GOT3 (cell line): ENCODE measurements at places on chromosomes 13 and 19.

DNA sequence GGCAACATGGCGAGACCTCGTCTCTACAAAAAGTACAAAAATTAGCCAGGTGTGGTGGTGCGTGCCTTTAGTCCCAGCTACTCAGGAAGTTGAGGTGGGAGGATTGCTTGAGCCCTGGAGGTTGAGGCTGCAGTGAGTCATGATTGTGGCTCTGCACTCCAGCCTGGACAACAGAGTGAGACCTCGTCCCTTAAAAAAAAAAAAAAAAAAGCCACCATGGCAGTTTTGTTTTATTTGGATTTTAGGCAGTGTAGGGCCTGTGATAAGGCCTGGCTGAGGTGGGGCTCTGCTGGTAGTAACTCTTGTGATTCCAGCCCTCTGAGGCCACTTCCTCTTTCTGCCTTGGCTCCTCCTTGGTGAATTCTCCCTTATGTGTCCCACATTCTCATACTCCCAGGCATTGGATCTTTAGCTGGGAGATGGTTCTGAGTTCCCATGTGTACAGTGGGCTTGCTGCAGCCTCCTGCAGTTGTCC is 39.2 kb downstream of the GATAD2A start:
- DNase-seq, result no peak

DNA sequence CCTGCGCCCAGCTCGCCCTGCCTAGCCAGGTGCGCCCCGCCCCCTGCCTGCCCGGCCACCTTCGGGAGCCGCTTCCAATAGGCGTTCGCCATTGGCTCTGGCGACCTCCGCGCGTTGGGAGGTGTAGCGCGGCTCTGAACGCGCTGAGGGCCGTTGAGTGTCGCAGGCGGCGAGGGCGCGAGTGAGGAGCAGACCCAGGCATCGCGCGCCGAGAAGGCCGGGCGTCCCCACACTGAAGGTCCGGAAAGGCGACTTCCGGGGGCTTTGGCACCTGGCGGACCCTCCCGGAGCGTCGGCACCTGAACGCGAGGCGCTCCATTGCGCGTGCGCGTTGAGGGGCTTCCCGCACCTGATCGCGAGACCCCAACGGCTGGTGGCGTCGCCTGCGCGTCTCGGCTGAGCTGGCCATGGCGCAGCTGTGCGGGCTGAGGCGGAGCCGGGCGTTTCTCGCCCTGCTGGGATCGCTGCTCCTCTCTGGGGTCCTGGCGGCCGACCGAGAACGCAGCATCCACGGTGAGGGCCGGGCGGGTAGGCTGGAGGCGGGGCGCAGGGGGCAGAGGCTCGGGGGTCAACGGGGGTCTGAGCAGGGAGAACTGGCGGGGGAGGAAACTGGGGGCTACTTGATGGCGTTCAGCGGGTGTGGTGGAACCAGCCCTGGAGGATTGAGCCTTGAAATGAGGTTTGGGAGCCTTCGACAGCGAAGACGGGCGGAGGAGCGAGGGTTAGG is at the start of gene SPINT2:
SPINT2 (plus strand) TSS at position 88 of the 727 bp plus-strand sequence; CDS start at position 408, 320 bp downstream.
- DNase-seq, result no peak

GRCh38 chr13:51659276-51660127 is 75.2 kb downstream of the WDFY2 start:
- no peak for DNase-seq

- no peak for DNase-seq
These were observed 4.8 kb downstream of the SOX21 start for GRCh38 chr13:94707400-94708021.

DNA sequence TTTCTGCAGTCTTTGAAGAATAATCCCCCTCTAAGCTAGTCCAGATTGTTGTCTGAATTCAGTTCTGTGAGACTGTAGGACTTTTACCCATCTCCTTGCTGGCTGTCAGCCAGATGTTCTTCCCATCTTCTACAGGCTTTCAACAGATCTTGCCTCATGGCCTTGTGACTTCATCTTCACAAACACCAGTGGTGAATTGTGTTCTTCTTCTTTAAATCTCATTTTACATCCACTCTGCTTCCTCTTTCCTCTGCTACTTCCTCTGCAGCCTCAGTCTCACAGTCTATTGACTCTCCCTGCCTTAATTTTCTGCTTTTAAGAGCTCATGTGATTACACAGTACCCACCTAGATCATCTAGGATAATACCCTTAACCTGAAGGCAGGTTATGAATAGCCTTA is 859.0 kb upstream of the SLITRK1 start:
- DNase-seq, result no peak

DNA sequence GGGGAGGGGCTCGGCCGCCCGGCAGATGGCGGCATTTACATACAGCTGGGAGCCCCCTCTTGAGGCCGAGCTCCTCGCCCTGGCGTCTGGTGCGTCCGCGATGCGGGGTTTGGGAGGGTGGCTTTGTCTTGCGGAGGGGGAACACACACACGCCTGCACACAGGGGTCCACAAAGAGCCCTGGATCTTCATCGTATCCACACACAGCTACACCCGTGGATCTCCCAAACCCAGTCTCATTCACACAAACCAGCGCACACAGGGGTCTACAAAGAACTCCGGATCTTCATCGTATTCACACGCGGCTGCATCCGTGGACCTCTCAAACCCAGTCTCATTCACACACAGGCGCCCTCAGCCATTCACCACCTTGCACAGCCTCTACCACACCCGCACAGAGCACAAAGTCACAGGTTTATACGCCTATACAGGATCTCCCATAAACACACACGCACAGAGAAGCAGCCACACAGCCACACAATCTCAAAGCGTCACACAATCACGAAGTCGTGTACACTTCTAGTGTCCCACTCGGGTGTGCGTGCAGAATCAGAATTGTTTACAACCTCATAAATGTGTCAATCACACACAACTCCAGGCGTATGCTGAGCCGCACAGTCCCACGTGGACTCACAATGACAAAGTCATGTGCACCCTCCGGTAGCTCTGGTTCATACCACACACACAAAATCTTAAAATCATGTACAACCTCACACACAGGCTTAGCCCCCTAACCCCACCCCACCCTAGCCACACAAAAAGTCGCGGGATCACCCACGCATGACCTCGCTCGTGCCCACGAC is 550 bp upstream of the DLL3 start:
- DNase-seq, result no peak

GRCh38 chr13:40346592-40346991 is 319.8 kb downstream of the FOXO1 start:
- no peak for DNase-seq

DNA sequence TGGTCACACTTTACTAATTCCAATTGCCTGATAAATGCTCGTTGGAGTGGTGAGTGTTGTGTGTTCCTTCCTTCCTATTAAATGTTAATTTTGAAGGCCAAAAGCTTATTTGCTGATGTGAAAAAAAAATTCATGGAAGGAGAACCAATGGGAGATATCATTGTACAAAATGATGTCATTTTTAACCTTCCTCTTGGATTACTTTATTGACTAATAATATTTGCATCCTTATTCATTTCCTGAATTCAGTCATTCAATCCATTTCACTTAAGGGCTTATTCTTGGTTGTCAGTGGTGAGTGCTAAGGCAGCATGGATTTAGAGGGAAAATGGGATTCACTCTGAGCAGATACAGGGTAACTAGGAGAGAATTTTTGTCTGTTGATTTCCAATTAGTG is 216.0 kb upstream of the HTR2A start:
- no peak for DNase-seq

GRCh38 chr13:109794095-109794494 is 7.7 kb upstream of the IRS2 start:
- no peak for DNase-seq

GRCh38 chr19:29812881-29813275 is 1.1 kb downstream of the CCNE1 start:
- DNase-seq, result no peak

DNA sequence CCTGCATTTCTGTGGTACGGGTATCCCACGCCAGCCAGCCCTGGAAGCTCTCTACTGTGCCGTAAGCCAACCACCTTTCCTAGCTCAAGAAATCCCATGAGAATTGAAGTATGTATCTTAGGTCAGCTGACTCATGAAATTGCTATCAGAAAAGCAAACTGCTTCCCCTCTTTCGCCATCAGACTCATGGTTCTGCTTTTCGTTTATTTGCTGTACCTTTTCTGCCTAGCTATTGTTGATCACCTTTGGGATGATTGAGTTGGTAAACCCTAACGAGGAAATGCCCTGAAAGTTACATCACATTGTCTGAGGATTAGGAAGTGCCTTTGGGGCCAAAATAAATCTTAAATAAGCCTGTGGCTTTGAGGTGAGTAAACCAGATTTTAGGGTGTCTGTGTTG is at the start of gene ADGRE3:
ADGRE3 (minus strand) TSS at position 81 of the 400 bp plus-strand sequence; CDS start at position 7, 74 bp downstream.
- no peak for DNase-seq

DNA sequence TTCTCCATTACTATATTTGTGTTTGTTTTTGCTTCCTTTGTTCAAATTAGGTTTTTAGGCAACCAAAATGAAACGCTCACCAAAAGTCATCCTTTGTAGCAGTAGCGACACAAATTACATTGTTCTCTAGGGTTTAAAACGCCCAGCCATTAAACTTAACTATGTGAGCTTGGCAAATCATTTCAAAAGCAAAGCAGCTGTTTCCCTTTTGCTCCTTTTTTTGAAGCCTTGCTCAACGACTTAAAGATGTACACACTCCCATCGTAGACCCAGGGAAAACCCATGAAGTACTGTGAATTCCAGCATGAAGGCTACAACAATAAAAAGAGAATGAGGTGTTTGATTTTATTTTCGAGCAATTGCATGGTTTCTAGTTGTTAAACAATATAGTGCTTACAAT is 106.7 kb downstream of the RAP2A start:
- DNase-seq, result no peak

GRCh38 chr13:109699628-109700071 is 86.7 kb downstream of the IRS2 start:
- no peak for DNase-seq

DNA sequence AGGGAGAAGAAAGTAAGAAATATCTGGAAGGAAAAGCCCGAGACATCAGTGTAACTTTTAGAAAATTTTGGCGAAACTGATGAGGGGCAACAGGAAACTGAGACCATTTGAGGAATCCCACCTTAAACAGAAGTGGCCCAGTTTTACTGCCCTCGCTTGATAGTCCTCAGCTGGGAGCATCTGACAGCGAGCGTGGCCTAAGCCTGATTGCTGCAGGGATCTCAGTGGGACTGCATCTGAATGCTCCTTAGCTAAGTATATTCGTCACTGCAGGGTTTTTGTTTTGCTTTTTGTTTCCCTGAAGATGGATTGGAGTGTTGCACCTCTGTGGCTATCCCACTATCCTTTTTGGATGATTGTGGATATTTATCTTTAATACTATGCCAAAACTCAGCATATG is 262.7 kb upstream of the KLHL1 start:
- no peak for DNase-seq

GRCh38 chr19:10533646-10534386 is 9.9 kb upstream of the ATG4D start:
- DNase-seq, result no peak

- no peak for DNase-seq
These were observed 9.8 kb downstream of the DAZAP1 start for GRCh38 chr19:1417145-1417544.

DNA sequence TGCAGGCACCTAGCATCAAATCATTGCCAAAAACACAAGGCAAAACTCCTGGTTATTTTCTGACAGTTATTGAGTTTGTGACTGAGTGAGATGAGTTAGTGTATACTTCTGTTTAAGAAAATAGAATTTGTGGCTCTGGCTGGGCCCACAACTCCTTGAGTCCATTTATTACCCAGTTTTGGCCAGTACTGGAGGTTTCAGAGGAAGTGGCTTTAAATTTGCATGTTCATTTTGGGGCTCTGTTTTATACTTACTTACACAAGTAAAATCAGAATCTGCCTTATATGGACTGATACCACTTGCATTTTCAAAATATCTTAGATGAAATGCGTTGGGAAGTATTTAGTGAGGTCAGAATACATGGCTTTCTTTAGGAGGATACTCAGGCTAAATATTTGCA is 29.0 kb downstream of the TNFSF11 start:
- no peak for DNase-seq

DNA sequence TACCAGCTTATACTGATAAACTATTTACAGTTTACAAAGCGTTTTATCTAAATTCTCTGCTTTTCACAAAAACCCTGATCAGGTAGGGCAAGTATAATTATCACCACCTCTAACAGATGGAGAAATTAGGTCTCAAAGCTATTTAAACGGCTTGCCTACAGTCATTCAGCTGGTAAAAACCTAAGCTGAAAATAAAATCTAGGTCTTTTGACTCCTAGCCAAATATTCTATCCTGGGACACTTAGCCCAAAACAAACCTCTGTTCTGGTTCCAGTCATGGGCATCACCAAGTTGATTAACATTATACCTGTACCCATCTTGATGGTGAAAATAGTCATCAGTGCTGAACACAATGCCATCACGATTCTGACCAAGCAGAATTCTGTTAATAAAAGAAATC is 11.4 kb downstream of the N4BP2L2 start:
- no peak for DNase-seq

DNA sequence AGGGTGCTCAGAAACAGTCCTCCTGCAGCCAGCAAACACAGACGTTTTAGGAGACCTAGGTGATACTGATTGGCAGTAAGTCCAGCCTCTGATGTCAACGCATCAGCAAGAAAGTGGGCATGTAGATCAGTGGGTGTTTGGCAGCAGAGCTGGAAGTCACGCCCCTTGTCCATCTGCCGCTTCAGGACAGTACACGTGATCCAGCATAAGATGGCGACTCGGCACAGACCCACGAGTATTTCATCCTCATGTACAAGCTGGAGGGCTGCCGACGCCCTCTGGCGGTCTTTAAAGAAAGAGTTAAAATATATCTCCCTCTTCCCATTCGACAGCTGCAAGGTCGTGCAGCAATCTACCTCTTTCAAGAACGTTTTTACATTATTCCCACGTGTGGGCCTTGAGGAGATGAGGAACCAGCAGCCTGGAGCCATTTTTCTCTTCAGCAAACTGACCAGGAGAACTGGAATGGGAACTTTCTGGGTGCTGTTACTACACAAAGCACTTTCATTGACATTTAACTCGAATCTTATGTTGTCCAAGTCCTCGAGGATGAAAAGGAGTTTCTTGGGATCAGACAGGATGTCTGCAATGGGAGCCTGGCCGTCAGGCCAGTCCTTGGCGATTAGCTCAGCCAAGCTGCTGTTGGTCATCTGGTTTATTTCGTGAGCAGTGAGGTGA is 22.3 kb downstream of the NLRP11 start:
- no peak for DNase-seq

DNA sequence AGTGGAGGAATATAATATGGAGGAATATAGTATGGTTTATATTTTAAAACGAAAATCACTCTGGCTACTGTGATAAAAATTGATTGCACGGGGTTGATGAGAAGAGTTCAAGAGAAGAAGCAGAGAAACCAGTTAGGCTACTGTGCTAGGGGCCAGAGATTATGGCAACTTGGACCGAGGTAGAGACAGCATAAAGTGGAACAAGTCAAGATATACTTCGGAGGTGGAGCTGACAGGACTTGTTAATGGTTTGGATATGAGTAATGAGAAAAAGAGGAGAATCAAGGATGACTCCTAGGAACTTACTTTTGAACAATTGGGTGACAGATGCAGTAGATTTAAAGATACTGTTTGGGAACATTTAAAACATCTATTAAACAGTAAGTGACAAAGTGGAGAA is 6.6 kb upstream of the WDFY2 start:
- DNase-seq, result no peak

DNA sequence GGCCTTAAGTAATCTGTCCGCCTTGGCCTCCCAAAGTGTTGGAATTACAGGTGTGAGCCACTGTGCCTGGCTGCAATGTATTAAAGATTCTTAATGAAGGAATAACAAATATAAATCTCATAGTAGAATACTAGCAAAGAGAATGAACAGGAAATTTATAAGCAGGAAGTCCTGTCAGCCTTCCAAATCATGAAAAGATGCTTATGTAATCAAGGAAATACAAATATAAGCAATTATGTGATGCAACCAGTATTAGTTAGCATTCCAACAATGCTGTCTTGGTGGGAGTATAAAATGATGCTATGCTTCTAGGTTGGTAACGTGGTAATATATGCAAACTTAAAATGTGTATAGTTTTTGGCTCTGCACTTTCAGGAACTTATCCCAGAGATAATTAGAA is 133.8 kb downstream of the PDS5B start:
- DNase-seq, result no peak
